ENCODE measurements at places on chromosomes 2 and 18.
A peak's percentile ranks its signal among the peaks of the same experiment; 100 is the strongest.

DNA sequence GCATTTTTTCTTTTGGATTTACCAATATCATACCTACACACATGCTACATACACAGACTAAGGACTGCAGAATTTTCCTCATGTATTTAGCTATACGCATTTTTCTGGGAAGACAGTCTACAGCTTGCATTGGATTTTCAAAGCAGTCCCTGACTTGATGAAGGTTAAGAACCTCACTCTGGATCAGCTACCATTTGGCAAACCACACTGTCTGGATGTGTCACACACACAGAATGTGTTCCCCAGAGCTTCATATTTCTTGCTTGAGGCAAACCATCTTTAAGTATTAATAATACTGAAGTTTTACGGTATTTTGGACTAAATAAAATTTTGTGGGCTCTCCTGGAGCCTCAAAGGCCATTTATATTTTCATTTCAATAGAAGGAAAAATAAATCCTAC lies 102.3 kb downstream of the TCF4 start:
- DNase-seq: no peak

DNA sequence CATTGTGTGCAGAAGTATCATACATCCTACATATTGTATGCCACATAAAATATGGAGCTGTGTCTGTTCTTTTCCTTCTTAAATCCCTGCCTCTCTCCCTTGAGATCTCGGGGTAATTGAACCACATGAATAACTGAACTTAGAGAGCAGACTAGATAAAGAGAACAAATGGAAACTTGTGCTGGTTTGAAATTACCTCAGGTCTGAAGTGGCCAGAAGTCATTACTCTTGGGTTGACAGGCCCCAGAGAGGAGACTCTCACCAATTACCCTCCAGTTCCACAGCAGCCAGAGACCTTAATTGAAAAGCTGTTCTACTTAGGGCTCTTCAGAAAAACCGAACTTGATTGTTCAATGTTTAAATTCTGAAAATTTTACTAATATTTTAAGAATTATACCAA lies 5.0 kb upstream of the ADAM17 start:
- no peak for DNase-seq

GRCh38 chr18:48222118-48222517 lies 187.1 kb downstream of the ZBTB7C start:
- DNase-seq: no peak

- peak; percentile 60 for DNase-seq
Observed at GRCh38 chr2:42908518-42909200, 116.3 kb upstream of the HAAO start.

DNA sequence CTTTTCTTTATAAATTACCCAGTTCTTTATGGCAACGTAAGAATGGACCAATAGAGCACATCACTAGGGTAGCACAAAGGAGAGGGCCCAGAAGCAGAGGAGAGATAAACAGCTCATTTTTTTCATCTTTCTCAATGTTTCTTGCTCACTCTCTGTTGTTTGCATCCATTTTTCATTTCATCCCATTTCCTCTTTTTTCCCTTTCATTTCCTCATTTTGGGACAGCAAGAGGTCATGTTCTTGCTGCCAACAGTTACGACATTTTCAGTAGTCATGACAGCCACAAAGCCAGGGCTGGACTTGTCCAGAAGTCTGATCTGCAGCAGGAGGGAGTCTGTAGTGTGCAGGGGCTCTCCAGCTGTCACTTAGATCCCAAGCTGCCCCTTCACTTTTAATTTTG lies 52.7 kb upstream of the CYP1B1 start:
- DNase-seq: no peak

DNA sequence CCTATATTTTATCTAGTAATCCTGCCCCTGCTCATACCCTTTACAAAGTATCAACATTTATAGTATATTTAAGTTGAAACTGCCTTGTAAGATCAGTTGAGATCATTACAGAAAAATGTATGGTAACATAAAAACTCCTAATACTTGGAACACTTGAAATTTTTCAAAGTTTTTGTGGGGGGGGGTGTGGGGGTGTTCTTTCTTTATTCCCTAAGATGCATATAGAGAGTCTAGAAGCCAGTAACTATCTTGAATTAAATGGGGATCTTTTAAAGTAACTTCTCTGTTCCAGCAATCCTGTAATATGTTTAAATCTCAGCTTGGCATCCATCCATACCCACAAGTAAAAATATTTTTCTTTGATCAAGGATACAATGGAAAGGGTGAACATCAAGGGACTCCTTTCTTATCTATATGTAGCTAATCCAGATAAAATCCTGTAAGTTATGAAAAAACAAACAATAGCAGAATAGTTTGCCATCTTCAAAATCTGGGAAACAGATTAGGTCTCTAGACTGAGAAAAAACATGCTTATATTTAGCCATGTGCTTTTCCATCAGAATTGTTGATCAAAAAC lies 455.3 kb downstream of the MEIS1 start:
- no peak for DNase-seq

DNA sequence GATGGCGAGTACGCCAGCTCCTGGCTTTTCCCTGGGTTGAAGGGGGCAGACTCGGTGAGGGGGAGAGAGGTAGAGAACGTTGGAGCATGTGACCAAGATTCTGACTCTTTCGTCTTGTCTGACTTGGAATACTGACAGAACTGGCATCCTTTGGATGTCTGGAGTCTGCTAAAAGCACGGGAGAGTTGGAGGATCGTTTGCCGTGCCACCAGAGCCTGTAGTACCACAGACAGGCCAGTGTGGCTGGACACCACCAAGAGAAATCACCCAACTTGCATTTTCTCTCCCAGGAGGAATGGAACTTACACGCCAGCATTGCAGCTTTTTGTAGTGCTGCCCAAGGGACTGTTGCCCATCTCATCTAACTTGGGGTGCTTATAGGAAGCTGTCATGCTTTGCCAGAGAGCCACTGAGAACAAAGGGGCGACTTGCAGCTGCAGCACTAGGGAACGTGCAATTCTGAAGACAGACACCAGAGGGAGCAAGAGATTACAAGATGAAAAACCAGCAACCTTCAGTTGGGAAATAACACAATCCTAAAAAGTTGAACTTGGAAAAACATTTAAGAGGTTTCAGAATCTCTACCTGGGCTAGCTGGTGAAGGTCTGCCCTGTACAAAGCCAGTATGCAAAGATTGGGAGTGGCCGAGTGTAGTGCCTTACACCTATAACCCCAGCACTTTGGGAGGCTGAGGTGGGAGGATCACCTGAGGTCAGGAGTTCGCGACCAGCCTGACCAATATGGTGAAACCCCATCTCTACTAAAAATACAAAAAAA lies 24.1 kb downstream of the PSMG2 start:
- DNase-seq: no peak

DNA sequence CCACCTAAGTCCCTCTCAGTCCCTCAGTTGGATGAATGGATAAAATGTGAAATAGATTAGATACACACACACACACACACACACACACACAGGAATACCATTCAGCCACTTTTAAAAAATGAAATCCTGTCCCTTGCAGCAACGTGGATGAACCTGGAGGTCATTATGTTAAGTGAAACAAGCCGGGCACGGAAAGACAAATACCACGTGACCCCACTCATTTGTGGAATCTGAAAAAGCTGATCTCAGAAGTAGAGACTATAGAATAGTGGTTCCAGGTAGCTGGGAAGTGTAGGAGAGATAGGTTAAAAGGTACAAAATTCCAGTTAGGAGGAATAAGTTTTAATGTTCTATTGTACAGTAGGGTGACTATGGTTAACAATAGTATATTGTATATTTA lies 31.0 kb downstream of the TTC32 start:
- DNase-seq: no peak

- peak; percentile 87 for DNase-seq
Observed at GRCh38 chr18:34493099-34493544, 217.0 kb upstream of the DTNA start.

GRCh38 chr2:68302281-68302875 lies 17.4 kb downstream of the CNRIP1 start:
- DNase-seq: no peak

GRCh38 chr2:122034344-122034743 lies 278.9 kb downstream of the TSN start:
- no peak for DNase-seq

DNA sequence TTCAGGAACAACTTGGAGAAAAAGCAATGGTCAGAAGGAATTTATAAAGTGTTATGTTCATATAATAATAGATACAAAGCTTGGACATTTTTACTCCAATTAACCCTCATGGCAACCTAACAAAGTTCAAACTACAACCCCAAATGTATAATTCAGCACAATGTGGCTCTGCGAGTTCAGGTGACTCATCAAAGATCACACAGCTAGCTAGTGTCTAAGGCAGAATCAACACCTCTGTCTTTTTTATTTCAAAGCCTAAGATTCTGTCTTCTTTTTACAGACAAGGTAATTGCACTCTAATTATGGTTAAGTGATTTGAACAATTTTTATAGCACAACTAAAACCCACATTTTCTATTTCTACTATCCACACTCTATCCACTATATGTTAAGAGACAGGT lies 90.5 kb downstream of the CHST9 start:
- no peak for DNase-seq

DNA sequence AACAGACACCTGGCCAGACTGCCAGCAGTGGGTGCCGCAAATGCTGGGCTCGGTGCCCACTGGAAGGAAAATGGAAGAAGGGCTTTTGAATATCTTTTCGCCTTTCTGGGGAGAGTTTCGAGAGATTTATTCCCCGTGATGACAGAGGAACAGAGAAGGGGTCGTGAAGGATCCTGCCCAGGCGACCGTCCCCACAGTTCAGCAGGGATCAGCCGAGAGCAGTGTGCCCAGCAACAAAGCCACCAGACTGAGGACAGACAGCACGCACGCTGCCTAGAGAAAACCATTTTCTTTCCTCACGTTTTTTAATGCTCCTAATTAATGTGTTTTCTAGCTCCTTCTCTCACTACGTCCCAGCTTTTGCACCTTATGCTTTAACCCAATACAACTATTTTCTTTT lies 47.7 kb downstream of the XRCC5 start:
- DNase-seq: no peak

DNA sequence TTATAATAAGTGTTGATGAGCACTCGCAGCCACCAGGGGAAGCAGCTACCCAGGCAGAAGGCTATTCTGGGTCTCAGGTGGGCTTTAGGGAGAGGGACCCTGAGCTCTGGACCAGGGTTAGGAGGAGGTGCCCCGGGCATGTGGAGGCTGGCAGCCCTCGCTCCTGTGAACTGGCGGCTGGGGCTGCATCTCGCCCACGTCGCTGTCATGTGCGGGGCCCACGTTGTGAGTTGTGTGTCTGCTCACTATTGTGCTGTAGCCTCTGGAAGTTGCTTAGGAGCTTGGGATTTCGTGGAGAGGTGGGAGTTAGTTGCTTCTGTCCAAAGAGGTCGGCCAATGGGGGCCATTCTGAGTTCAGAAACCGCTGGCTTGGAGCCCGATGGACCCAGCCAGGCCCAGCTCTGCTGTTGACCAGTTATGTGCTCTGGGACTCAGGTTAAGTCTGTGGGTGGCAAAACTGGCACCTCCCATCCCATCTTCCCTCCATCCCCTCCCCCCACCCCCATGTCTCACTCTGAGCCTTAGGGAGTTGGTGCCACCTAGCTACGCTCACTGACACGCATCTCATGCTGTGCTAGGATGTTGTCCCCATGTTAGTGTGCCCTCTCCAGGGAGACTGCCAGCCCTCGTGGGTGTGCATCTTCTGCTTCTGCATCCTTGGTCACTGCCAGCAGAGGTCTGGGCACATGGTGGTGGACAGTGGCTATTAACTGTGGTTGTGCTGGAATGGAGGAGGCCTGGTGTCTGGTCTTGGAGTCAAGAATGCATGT lies 18.5 kb downstream of the RRM2 start:
- DNase-seq: no peak

GRCh38 chr2:214607051-214607450 lies 196.2 kb downstream of the VWC2L start:
- no peak for DNase-seq

- DNase-seq: no peak
Observed at GRCh38 chr2:110645616-110646015, 32.2 kb downstream of the BUB1 start.

DNA sequence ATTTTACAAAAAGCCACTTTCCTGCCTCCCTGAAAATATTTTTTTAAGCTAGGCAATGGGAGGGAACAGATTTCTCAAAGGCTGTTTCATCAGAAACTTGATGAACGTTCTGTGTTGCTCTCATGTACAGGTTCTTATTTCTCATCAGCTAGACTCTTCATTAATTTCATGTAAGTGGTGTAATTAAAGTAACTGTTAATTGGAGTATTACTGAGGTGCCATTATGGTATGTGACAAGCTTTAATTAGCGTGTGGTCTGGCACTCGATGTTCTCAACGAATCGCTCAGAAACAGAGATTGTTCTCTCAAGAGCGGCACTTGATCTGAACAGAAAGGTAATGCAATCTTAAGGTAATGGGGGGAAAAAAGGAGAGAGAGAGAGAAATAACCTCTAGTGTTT lies 81.9 kb upstream of the MYCN start:
- DNase-seq: no peak

DNA sequence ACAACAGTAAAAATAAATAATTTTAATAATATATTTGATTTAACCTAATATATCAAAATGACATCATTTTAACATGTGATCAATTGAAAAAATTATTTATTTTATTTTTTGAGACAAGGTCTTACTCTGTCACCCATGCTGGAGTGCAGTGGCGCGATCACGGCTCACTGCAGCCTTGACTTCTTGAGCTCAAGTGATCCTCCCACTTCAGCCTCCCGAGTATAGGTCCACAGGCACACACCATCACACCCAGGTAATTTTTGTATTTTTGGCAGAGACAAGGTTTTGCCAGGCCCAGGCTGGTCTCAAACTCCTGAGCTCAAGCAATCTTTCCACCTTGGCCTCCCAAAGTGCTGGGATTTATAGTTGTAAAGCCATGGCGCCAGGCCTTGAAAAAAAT lies 126.7 kb upstream of the COPS8 start:
- DNase-seq: peak; percentile 22

DNA sequence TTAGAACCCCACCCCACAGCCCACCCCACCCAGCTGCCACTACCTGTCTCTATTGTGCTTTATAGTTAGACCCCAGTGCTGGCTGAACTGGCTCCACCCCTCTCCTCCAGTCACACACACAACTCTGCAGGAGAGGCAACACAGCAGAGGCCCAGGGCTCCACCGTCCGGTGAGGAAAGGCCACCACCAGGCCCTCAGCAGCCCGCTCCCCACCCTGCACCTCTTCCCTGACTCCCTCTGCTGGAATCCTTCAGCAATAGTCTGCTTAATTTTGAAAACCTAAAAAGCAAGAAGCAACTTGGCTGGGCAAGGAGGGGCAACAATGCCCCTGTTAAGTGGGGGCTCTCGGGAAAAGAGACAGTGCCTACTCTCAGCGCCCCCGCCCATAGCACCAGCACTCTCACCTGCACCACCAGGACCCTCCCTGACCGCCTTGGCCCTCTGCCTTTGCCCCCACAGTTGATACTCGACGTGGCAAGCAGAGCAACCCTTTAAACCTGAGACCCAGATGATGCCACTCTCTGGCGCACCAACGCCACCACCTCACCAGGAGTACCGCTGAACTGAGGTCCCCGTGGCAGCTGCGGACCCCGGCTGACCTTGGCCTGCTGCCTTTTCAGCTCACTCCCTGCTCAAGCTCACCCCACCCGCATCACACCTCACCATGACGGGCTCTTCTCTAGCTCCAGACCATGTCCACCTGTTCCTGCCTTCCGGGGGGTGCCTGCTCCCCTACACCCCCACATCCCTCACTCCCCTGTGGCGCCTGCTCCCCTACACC lies 45.7 kb downstream of the NDUFA10 start:
- peak; percentile 41 for DNase-seq
